Bronchial epithelial cell (primary cell): ENCODE measurements at places on chromosomes 13 and 19.

DNA sequence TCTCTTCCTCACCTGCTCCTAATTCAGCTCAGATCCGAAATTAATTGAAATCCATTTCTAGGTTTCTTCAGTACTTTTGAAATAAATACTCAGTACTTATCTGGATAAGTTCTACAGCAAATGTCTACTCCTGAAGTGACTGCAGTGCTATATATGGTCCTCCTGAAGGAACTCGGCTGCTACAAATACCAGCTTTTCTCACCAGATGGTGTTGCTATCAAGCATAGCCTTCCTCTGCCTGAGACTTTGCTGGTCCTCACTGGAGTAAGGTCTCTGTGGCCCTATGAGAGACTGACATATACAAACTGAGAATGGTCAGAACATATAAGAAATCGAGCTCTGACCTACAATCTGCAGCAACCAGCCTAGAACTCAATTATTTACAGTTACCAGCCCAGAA, 161.6 kb downstream of the NDFIP2 start:
- no peak for DNase-seq

GRCh38 chr13:94090773-94091480, 388.6 kb downstream of the DCT start:
- no peak for DNase-seq

DNA sequence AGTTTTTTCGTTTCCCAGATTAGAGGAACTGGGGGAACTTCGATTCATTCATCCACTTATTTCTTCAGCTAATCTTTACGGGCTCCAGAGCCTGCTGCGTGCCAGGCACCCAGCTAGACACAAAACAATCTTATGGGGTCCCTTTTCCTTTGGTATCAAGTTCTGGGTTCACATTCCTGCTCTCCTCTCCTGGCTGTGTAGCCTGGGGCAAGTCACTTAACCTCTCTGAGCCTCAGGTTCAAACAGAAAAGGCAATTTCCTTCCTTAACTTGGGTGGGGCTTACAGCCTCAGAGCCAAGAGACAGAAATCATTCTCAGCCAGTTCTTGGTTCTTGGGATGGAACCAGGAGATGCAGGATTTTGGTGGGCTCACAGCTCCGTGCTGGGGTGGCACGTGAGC, 5.9 kb downstream of the SHD start:
- no peak for DNase-seq

DNA sequence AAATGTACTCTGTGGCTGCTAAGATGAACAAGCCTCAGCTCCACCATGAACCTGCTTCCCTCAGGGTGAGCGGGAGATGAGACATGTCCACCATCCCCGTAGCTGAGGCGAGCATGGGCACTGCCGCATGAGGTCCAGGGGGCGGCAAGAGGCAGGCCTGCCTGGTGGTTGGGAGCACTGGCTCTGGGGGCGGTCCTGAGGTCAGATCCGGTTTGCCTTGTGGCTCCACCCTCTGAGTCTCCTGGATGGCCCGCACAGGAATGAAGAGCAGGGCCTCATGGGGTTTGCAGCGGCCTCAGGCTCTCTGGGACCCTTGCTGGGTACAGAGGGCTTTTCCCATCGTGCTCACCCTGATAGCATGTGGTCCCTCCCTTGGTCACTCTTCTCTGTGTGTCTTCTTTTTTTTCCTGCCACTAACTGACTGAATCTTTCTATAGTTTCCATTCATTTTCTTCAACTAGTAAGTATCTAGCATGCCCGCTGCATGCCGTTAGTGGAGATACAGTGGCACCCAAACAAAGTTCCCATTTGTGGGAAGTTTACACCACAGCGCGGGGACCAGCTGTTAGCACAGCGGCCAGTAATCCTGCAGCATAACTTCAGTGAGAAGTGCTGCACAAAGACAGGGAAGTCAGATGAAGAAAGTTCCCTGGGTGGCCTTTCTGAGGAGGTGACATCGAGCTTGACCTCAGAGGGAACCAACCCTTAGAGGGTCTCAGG, 37.3 kb downstream of the CAPN12 start:
- no peak for DNase-seq

GRCh38 chr13:46324976-46325375, 62.1 kb downstream of the RUBCNL start:
- DNase-seq: peak; percentile 46

DNA sequence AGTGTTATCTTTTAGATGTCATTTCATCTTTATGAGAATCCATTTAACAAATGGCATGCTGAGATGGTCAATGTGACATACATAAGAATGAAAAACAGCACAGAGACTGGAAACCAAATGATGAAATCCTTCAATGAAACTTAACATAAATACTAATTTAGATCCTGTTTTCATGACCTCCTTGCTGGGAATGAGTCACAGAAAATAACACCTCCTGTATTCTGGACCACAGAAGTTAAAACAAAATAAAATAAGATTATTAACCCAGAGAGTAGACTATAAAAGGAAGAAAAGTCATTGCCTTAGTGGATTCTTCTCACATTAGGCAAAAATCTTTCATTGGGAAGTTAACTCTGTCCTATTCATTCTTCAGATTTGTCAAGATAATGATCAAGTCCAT, 1.6 kb downstream of the DIAPH3 start:
- peak; percentile 26 for DNase-seq

DNA sequence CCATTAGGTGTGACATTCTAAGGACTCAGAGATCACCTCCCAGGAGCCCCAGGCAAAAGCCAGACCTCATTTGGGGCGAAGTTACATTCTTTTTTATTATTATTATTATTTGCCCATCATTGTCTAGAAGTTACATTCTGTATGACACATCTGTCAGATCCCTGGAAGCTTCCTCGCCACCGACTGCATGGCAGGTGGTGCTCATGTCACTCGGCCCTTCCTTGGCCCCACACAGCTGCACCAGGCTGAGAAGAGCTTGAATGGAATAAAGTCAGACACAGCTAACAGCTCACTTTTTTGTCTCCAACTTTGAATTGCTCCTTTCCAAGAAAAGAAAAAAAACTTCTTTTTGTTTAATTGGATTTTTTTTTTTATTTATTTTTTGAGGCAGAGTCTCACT, 41.4 kb upstream of the LDLR start:
- DNase-seq: no peak

- DNase-seq: peak; percentile 72
These were observed at the start of gene PCCA for GRCh38 chr13:100088644-100089464. Gene PCCA, plus strand, starts transcription at chr13:100089093. Its CDS starts 28 bp downstream, at chr13:100089121.

- DNase-seq: peak; percentile 89
These were observed 1.2 kb downstream of the BLVRB start for GRCh38 chr19:40464059-40465024.

DNA sequence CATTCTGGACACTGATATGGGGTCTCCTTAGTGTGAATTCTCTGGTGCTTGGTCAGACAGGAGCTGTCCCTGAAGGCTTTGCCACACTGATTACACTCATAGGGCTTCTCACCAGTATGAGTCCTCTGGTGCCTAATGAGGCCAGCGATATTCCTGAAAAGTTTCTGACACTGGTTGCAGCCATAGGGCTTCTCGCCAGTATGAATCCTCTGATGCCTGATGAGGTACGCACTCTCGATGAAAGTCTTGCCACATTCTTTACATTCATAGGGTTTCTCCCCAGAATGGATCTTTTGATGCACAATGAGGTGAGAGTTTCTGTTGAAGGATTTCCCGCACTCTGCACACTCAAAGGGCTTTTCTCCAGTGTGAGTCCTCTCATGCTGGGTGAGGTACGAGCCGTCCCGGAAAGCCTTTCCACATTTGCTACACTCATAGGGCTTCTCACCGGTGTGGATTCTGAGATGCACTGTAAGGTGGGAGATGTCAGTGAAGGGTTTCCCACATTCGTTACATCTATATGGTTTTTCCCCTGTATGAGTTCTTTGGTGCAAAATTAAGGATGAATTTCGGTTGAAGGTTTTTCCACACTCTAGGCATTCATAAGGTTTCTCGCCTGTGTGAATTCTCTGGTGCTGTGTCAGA, 22.4 kb downstream of the ZNF329 start:
- DNase-seq: no peak

- peak; percentile 0 for DNase-seq
These were observed 27.4 kb upstream of the ZNF536 start for GRCh38 chr19:30344446-30345425.

- DNase-seq: no peak
These were observed 12.6 kb downstream of the NCR1 start for GRCh38 chr19:54918499-54918898.

DNA sequence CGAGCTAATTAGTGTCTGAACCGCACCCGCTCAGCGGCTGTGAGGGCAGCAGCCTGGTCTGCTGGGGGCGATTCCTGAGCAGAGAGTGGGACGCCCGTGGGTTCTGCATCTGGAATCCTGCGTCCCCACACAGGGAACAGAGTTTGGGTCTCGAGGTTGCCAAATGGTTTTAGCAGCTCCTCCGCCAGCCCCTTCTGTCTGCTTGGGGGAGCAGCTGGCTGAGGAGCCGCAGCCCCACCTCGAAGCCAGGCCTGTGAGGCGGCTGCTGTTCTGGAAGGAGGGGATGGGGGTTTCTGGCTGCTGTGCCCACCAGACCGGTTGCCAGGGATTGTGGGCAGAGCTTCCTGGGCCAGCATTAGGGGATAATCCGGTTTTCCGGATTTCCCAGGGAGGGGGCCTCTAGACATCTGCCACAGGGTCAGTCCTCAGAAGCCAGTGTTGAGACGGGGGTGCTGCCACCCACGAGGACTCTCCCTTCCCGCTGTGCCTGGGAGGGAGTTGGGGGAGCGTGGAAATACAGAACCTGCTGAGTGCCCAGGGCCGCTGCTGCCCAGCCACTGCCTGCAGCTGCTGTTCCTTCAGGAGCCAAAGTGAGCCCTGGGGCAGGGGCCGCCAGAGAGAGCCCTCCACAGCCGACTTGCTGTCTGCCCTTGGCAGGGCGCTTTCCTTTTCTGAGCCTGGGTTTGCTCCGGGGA, 2.0 kb downstream of the CDC34 start:
- DNase-seq: no peak

DNA sequence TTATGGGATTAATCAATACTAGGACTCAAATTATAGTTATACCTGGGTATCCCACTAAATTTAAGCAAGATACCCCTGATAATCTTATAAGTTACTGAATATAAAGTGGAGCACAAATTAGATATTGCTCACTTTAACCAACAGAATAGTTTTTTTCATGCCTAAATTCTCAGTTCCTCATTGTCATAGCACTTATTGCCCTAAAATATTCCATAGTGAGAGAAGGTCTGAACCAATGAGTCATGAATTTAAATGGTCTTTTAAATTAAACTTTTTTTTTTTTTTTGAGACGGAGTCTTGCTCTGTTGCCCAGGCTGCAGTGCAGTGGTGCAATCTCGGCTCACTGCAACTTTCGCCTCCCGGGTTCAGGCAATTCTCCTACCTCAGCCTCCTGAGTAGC, 42.4 kb downstream of the ZNF136 start:
- no peak for DNase-seq

- no peak for DNase-seq
These were observed 498.4 kb upstream of the ARGLU1 start for GRCh38 chr13:107066355-107066754.

DNA sequence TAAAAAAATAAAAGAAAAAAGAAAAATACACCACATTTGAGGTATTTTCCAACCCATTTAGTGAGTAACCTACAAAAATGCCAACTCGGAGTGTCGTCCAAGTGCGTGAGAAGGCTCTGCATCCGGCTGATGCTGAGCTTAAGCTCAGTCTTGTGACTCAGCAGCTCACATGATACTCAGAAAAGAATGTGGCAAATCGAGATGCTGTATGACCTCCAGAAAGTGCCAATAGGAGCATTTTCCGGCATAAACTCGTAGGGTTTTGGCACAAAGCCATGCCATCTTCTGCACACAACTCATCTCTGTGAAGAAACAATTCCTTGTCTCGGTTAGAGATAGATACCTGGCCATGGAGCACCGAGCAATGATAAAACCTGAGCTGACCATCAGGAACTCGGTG, 58.5 kb downstream of the TRPM4 start:
- peak; percentile 27 for DNase-seq

DNA sequence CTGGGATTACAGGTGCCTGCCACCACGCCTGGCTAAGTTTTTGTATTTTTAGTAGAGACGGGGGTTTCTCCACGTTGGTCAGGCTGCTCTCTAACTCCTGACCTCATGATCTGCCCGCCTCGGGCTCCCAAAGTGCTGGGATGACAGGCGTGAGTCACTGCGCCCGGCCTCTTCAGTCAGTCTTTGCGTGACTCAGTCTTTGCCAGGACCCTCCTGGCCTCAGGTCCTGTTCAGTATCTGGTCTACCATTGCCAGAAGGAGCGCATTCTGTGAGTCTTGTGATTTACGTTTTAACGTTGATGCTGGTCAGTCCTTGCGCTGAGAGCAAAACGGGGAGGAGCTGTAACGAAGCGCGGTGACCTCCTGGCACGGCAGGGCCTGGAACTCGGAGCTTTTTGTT, 7.6 kb upstream of the HMG20B start:
- no peak for DNase-seq

DNA sequence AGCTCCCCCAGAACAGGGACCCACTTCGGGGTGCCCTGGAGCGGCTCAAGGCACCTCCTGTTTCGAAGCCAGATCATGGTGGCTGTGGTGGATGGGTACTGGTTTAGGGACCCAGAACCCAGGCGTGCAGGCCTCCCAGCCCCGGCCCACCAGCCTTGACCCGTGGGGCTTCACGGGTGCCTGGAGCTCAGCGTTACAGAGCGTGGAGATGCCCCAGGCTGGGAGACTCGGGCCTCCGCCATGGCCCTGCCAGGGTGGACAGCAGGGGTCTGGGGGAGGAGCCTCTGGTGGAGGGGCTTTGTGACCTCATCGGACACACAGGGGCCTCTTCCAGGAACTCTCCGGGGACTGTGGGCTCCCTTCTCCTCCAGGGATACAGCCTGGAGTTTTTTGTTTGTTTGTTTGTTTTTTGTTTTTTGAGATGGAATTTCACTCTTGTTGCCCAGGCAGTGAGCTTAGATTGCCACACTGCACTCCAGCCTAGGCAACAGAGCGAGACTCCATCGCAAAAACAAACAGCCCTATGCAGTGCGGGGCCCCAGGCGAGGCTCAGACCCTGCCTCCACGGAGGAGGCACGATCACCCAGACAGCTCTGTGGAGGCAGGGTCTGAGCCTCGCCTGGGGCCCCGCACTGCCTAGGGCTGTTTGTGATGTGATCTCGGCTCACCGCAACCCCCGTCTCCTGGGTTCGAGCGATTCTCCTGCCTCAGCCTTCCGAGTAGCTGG, at the start of gene GARIN5B:
GARIN5B (minus strand) TSS at position 271 of the 727 bp plus-strand sequence; CDS start at position 77, 194 bp downstream.
- no peak for DNase-seq

DNA sequence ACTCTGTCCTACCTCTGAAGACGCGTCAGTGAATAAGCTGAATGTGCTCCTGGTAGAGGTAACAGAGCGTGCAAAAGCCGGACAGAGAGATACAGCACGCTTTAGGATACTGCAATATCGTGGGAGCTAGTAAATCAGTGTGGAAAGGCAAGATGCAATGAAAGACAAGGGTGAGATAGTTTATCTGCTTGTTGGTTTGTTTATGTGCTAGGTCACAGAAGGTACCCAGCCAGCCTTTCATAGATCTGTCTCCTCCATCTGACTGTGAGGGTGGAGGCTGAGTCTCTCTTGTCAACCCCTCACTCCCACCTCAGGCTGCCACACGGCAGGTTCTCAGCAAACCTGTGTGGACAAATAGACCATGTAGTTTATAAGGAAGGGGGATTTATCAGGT, 904 bp upstream of the GIPC1 start:
- DNase-seq: no peak

- DNase-seq: no peak
These were observed 1.1 kb downstream of the ARHGAP35 start for GRCh38 chr19:46861691-46862502.
